RPMI7951 (cell line): ENCODE measurements at places on chromosomes 6 and 20. TPM values are rescaled to one million over a fixed set of nuclear protein-coding genes. Genes with fewer than 3 reads are reported as not detected.

Gene PROKR2
- 0.10 TPM in 1 of 2 replicates, not detected in the other for total RNA-seq

DNA sequence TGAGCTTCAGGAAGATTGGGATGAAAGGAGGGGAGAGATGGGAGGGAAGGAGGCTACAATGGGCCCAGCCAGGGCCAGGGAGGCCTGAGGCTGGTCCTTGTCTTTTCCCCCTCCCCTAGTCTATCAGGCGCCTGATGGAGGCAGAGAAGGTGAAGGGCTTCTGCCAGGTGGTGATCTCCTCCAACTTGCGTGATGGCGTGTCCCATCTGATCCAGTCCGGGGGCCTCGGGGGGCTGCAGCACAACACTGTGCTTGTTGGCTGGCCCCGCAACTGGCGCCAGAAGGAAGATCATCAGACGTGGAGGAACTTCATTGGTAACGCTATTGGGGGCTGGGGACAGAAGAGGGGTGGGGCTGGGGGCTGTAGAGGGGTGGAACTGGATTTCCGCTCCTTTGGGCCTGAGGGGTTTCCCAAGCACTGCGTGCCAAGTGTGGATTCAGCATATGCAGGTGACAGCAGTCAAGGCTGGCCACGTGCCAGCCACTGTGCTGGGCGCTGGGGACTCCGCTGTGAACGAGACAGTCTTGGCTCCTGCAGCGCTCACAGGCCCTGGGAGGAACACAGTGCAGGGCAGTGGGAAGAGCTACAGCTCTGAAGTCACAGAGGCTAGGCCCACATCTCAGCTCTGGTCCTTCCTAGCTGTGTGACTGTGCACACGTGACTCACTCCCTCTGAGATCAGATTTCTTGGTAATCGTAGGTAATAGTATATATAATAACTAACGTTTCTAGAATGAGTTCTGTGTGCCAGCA lies 22.7 kb downstream of the SLC12A5 start:
- DNase-seq: peak; percentile 29

GRCh38 chr6:166121726-166122125 lies 45.9 kb downstream of the TBXT start:
- no peak for DNase-seq

GRCh38 chr6:14144678-14145113 lies 27.1 kb downstream of the CD83 start:
- peak; percentile 71 for DNase-seq

DNA sequence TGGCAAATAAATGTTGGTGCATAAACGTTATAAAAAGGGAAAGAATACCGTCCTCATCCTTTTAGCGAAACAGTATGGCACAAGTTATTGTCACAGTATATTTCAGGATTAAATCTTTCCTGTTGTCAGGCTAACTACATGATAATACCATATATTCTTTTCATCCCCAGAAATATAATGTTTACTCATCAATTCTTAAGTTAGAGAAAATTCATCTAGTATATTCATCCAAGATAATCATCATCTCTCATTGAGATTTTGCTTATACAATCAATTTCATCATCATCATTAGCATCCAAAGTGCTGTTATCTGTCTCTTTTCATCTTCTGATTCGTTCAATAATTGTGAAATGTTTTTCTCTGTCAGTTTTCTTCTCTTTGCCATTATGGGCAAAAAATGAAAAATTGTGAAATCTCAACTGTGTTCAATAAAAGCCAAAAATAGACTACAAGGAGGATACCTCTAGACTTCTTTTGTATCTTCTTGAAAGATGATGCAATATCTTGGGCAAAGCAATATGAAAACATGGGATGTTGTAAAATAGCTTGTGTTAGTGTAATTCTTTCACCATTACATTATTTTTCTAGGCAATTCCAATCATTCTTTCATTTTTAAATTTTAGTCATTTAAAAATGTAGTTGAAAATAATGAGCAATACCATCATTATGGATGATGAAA lies 2.6 kb downstream of the SPACA1 start:
- DNase-seq: no peak

GRCh38 chr6:166605752-166606151 lies 19.3 kb upstream of the RAMACL start:
- DNase-seq: no peak

Gene MCHR2
- not detected in 2 replicates for total RNA-seq

Gene PRDM1
- total RNA-seq: 4.7 TPM in 2 replicates

Gene DACT2
- not detected in 2 replicates for total RNA-seq

DNA sequence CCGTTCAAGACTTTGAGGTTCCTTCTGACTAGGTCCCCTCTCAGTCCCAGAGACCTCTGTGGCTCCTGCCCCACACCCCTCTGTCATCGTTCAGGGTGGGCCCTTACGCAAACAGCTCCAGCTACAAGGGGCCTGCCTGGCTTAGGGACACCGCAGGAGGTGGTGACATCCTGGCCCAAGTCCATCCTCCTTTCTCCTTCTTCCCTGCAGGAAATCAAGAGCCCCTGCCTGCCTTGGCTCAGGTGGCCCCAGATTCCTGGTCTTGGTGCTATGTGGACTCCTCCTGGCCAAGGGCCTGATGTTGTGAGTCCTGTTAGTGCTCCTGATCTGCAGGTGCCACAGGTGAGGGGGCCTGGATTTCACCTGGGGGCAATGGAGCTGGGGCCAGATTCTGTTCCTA lies 8.1 kb downstream of the TREML4 start:
- no peak for DNase-seq

GRCh38 chr6:116508527-116508926 lies 2.9 kb upstream of the CALHM5 start:
- no peak for DNase-seq

GRCh38 chr6:29995340-29995777 lies 53.0 kb downstream of the HLA-A start:
- DNase-seq: peak; percentile 29

Gene RTF2
- 142 and 177 TPM in 2 replicates for total RNA-seq

Gene LY6G6C
- not detected in 2 replicates for total RNA-seq

DNA sequence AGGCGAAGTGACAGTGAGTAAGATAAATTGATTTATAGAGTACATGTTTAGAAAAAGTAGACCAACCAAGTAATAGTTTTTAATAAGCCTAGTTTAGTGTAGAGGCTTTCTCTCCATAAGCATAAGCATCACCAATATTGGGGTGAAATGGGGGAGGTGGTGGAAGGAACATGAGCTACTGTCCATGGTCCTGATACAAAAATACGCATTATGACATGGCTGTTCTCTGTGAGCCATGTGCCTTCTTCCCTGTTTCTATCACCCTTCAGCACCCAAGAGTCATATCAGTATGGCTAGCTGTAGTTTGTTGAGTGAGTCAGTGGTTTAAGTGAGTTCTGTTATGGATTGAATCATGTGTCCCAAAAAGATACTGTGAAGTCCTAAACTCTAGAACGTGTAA lies 150.8 kb downstream of the EDN1 start:
- DNase-seq: peak; percentile 30

DNA sequence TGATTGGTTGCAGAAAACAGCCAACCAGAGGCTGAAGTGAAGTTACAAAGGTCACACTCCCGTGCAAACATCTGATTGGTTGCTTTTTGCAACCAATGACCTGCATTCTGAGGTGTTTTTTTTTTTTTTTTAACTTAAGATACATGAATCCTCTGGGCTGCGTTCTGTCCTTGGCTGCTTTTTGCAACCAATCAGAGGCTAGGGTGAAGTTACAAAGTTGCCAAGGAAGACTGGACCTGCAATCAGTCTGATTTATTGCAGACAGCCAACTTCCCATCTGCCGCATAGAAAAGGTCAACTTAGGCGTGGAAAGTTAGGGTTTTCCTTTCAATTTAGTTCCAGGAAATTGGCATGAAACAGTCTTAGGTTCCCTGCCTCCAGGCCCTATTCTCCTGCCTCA lies 292.9 kb downstream of the PLCB1 start:
- no peak for DNase-seq

- peak; percentile 70 for DNase-seq
Measured at GRCh38 chr6:52416629-52417151, 3.5 kb upstream of the EFHC1 start.

Gene GUCA1A
- not detected in 2 replicates for total RNA-seq

- peak; percentile 35 for DNase-seq
Measured at GRCh38 chr20:25053255-25054031, 4.5 kb downstream of the ACSS1 start.

Gene R3HDML
- not detected in 2 replicates for total RNA-seq

Gene PARD6B
- total RNA-seq: 5.5 and 6.2 TPM in 2 replicates

DNA sequence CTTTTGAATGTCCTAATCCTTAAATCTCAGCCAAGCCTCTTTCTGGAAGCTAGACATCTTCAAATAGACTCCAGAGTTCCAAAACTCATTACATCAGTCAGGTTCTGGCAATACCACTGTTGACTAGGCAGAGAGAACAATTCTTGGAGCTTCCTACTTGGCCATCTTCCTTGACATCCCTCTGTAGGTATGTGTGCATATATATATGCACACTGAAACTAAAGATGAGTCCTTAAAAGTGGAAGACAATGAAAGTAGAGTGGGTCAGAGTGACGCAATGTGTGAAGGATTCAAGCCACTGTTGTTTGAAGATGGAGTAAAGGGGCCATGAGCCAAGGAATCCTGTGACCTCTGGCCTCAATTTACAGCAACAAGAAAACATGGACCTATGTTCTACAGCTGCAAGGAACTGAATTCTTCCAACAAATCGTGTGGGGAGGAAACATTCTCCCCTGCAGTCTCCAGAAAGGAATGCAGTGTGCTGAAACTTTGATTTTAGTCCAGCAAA lies 18.7 kb upstream of the DUSP22 start:
- DNase-seq: no peak

Gene CTNNBL1
- 47.7 and 57.9 TPM in 2 replicates for total RNA-seq

Gene BMP6
- not detected in 2 replicates for total RNA-seq

GRCh38 chr6:20751293-20751935 lies 217.2 kb downstream of the CDKAL1 start:
- peak; percentile 21 for DNase-seq
